Glutamatergic neuron (in vitro differentiated cells): ENCODE measurements at places on chromosomes 4 and X.
A peak's percentile ranks its signal among the peaks of the same experiment; 100 is the strongest.

DNA sequence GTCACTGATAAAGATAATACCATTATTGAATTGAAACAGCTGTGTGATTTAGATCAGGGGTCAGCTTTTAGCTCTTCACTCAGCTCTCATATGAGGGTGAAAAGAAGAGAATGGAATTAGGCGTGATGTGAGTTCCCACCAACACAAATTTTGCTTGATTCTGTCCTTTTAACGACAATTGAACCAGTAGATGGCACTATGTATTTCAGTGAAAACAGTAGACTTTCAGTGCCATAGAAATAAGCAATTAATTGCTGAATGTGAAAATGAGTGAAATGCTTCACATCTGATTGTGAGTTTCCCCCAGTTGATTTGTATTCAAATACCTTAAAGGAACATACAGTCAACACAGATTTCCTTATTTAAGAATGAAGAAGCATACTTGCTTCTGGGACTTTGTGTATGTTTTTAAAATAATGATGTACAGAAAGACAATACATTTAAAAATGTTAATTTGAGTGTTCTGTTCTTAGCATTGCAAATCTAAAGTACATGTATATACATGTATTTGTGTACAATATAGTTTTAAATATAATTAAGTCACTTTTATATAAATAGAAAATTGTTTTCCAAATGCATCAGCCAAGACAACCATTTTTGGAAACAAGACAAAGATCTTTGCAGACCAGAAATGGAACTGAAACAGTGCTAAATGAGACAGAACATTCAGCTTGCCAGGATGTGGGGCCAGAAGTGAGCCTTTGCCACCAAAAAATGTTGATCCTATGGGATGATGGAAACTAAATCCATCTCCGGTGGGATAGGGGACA is 178.8 kb downstream of the SNCA start:
- DNase-seq, result no peak

DNA sequence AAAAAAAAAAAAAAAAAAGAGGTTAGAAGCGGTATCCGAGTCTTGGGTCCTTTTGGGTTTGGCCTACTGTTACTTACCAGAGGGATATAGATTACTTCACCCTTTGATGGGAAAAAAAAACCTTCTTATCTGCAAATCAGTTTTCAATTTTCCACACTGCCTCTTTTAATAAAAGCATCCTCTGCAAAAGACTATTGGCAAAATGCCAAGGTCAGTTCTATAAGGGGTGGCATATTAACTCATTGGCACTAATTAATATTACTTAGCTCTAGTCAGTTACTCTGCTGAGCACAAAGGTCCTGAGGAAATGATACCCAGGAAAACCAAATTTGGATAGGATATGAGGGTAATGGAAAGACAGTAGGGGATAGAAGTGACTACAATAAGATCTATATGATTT is 44.3 kb upstream of the MTMR8 start:
- DNase-seq, result no peak

- no peak for DNase-seq
Observed at GRCh38 chrX:97401586-97402136, 518.0 kb downstream of the RPA4 start.

- DNase-seq, result no peak
Observed at GRCh38 chr4:28462766-28463700, 1602.4 kb downstream of the STIM2 start.

- no peak for DNase-seq
Observed at GRCh38 chrX:9308426-9308825, 156.4 kb upstream of the TBL1X start.

- DNase-seq, result no peak
Observed at GRCh38 chr4:113497154-113497884, 264.2 kb downstream of the CAMK2D start.

- DNase-seq, result no peak
Observed at GRCh38 chr4:158176776-158177175, 4.0 kb upstream of the GASK1B start.

DNA sequence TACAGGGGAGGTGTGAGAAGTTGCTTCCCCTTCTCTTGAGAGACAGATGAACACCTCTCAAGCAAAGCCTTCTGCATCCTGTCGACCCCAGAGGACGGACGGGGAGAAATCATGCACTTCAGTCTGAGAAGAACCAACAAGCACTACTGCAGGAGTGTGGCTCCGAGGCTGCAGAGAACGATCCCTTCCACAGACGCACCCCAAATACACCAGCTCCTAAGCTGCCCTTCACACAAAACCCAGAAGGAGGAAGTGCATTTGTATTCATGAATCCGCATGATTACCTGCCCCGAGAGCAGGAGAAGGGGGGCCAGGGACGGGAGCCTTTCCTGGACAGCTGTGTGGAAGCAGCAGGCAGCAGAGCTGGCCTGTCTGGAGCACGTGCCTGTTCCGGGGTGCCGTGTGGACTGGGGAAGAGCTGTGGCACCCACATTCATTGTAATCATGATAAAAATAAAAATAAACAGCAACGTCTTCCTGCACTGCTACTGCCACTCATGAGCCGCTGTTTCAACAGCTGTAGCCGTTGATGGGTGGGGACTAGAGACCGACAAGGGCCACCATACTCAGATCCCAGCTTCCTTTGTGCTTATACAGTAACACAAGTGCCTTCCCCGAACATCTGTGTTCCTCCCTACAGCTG is 42.9 kb downstream of the ACSL1 start:
- DNase-seq, result no peak

DNA sequence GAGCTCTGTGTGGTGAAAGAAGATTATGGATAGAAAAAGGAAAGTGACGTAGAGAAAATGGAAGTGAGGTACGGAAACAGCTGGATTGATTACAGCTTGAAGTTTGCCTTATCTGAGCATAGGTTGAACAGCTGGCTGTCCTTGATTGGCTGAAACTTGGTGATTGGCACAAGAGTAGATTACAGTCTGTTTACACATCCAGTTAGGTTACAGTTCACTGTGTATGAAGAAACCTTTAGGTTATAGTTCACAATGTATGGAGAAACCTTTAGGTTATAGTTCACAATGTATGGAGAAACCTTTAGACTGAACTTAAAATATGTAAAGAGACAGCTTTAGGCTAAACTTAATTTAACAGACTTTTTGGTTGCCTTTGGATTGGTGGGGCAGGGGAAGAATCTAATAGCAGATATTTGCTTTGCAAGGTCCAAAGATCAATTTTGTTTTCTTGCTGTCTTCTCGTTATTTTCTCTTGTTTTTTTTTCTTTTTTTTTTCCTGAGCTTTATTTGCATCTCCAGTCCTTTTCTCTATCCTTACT is 15.6 kb upstream of the ART3 start:
- no peak for DNase-seq

GRCh38 chrX:47146936-47147859 is 2.2 kb downstream of the RBM10 start:
- DNase-seq, result no peak

DNA sequence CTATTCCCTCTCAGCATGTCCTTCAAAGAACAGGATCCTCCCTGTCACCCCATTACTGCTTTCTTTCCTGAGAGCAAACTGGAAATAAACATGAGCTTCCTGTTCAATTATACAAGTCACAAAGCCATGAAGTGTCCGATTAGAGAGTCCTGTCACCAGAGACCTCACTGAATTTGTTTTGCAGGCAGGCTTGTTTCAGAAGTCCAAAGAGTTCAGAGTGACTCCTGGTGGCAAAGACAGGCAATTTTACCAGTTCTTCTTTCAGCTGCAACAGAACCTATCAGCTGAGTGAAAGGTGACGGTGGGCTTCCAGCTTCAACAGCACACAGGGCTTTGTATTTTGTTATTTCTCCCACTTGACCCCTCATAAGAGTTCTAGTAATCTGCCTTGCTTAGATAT is 6.4 kb downstream of the ELK1 start:
- no peak for DNase-seq

DNA sequence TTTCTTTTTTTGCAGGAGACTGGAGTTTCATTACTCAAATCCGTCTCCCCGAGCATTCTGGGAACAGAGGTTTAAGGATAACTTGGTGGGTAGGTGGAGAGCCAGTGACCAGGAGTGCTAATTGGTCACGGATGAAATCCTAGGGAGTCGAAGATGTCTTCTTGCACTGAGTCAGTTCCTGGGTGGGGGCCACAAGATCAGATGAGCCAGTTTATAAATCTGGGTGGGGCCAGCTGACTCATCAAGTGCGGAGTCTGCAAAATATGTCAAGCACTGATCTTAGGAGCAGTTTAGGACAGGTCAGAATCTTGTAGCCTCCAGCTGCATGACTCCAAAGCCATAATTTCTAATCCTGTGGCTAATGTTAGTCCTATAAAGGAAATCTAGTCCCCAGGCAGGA is 741.3 kb downstream of the PCDH7 start:
- no peak for DNase-seq

- DNase-seq, result no peak
Observed at GRCh38 chr4:158133551-158133950, 39.3 kb downstream of the GASK1B start.

GRCh38 chr4:25563071-25563564 is 92.5 kb upstream of the SLC34A2 start:
- no peak for DNase-seq

DNA sequence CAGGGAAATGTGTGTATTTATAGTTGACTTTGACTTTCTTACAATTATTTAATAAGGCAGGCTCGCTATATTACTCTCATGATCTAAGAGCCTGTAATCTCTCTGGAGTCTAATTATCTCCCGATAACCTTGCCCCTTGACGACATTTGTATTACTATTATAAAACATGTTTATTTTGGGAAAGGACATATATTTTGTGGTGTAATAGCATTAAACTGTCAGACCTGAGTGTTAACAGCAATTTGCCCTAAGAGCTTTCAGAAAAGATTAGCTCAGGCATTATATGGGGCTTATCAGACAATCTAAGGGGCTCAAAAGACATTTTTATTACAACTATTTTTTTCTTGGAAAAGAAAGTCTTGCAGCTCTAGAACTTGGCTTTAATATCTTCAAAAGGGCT is 427.9 kb upstream of the SLIT2 start:
- no peak for DNase-seq

- DNase-seq, result no peak
Observed at GRCh38 chrX:134095366-134095765, 110.0 kb upstream of the GPC3 start.

- DNase-seq, result no peak
Observed at GRCh38 chrX:136816975-136817374, 36.2 kb upstream of the ARHGEF6 start.

DNA sequence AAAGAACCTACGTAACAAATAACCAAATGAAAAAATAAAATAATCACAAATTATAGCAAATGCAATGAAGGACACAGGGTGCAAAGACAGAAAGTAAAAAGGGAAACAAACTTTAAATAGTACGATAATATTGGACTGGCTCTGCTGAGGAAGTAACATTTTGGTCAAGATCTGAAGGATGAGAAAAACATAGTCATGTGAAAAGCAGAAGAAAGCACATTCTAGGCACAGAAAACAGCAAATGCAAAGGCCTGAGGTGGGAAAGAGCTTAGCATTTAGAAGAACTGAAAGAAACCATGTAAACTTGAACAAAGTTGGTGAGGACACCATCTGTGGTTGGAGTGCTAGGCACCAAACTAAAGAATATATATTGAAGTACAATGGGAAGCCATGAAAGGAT is 111.2 kb downstream of the PPP3CA start:
- DNase-seq, result no peak

DNA sequence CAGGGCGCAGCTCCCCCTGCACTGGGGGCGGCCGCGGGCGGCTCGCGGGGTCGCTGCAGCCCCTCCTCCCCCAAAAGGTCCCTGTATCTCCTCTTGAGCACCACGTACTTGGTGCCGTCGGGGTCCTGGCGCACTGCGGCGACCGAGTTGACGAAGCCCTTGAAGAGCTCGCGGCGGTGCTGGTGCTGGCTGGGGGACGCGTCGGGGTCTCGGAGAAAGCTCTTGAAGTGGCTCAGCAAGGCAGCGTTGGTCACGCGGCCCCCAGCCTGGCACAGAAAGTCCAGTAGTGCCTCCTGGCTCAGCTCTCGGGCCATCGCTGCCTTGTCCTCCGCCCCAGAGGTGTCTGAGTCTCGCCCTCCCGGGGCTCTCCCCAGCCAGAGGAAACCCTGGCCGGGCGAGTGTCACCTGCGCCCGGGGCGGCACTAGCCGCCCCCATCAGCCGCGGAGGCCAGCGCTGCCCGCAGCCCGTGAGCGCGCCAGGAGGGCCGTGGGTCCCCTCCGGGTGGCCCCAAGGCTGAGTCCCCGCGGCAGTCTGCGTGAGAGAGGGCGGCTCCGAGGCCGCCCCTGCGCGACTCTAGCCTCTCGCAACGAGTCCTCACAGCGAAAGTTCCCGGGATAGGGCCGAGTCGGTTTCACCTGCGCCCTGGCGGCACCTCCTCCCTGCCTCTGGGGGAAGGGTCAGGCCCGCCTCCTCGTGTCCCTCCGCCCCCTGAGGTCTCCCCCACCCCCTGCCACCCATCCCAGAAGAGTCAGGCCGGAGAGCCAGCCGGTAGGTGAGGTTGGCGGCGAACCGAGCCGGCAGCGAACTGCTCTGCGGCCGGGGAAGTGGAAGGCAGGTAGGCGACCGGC is at the start of gene SOWAHB:
Gene SOWAHB, minus strand, starts transcription at position 609 of the 849 bp plus-strand sequence. Its CDS starts 295 bp downstream, at position 314.
- DNase-seq, result peak; percentile 44

- no peak for DNase-seq
Observed at GRCh38 chr4:164924670-164925238, 47.8 kb downstream of the APELA start.

DNA sequence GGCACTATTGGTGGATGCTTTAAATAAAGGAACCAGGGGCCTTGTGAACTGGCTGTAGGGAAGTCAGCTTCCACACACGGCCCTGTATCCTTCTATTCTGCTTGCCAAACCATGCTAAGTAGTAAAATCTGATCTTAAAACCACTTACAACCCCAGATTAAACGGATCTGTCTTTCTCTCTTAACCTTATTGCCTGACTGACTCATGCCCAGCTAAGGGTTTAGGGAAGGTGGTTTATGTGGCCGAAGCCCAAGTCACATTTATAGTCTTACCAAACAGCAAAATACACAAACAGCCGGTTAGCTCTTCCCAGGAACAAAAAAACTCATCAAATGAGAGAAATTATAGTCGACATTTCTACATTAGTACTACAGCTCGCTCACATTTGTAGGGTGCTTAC is 988.4 kb upstream of the TENM3 start:
- DNase-seq, result no peak

GRCh38 chr4:40228497-40229365 is 31.9 kb downstream of the RHOH start:
- DNase-seq, result no peak

GRCh38 chr4:176953021-176953420 is 160.3 kb upstream of the VEGFC start:
- no peak for DNase-seq

- no peak for DNase-seq
Observed at GRCh38 chrX:101206471-101206870, 13.1 kb upstream of the DRP2 start.

GRCh38 chr4:93061826-93062225 is 758.1 kb downstream of the GRID2 start:
- no peak for DNase-seq

- no peak for DNase-seq
Observed at GRCh38 chr4:107801766-107802211, 22.9 kb upstream of the SGMS2 start.

GRCh38 chr4:138492176-138492575 is 250.0 kb upstream of the SLC7A11 start:
- DNase-seq, result no peak
